ENCODE measurements at places on chromosomes 5 and 9. TPM values are rescaled to one million over a fixed set of nuclear protein-coding genes. Genes with fewer than 3 reads are reported as not detected.

DNA sequence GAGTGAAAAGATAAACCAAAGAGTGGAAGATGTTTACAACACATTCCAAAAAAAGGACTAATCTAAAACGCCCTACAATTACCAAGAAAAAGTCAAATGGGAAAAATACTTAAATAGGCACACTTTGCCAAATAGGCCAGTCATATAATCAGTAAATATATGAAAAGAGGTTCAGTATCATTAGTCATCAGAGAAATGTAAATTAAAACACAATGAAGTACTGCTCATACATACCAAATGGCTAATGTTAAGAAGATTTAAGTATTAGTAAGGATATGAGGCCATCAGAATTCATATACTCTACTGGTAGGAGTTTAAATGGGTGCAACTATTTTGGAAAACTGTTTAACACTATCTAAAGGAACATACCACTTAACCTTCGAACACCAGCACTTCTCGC lies 47.6 kb downstream of the ZDHHC21 start:
- peak; percentile 7 for DNase-seq

- DNase-seq, result peak; percentile 78
Observed at GRCh38 chr5:93330506-93330905, 250.5 kb downstream of the NR2F1-AS1 start.

- no peak for DNase-seq
Observed at GRCh38 chr5:20434786-20435185, 446.8 kb upstream of the CDH18 start.

DNA sequence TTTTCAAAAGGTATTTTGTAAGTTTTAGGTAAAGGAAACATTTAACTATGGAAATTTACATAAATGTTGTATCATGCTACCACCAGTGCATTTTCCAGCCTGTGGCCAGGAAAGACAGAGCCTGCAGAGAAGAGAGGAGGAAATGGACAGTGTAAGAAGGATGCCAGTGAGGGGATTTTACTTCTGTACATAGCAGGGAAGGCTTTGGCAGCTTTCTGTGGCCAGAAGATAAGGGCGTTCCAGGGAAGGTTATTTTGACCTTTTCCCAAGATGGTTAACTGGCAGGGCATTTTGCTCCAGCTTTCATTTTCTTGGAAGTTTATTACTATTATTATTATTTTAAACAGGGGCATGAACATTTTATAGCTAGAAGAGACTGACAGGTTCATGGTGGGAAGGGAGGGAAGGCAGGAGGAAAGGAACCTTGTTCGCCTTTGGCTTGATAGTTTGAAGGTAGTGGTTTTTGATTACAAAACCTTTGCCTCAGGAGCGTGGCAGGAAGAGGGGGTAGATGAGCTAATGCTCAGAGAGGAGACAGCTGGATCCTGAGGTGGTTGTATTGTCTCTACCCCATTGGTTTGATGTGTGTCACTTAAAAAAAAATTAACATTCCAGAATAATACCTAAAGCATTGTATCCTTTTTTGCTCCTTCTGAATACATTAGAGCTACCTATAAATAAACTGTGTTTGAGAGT lies 4.1 kb downstream of the ISOC1 start:
- DNase-seq, result no peak

DNA sequence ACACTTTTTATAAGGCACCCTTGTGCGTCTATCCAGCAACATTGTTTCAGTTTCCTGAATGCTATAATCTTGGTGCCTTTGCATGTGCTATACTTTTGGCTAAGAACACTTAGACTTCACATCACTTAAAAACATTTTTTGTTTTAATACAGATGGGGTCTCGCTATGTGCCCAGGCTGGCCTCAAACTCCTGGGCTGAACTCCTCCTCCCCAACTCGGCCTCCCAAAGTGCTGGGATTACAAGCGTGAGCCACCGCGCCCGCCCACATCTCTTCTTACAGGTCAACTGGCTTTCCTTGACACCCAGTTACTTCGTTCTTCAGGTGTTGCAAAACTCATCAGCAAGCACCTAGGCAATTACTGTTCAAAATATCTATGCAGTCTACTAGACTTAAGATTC lies 943 bp upstream of the ZNF131 start:
- DNase-seq, result no peak

DNA sequence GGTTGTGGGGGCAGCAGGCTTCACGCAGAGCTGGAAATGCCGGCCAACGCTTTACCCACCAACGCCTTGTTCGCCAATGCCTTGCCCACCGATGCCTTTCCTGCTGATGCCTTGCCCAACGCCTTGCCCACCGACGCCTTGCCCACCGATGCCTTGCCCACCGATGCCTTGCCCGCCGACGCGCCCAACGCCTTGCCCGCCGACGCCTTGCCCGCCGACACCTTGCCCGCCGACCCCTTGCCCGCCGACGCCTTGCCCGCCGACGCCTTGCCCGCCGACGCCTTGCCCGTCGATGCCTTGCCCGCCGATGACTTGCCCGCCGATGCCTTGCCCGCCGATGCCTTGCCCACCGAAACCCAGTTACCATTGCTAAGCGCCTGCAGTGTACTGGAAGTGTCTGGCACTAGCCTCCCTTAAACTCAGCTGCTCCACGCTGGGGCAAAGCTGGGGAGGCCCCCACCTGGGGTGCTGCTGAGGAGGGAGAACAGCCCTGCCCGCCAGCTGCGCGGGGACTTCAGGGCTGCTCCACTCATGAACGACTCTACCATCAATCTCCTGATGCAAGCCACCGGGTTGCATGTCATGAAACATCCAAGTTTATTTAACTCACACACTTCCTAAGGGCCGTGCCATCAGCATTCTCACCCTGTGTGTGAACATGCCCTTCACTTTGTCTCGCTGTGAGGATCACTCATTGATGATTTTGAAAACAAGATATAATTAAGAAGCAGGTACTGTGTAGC lies 1.8 kb downstream of the SLC6A18 start:
- DNase-seq, result no peak

GRCh38 chr5:166111021-166111420 lies 2180.4 kb upstream of the WWC1 start:
- no peak for DNase-seq

The SPATA31A3 gene
- polyA plus RNA-seq, result not detected

The PAM gene
- polyA plus RNA-seq, result 430 TPM
